ENCODE measurements at places on chromosomes 2 and 18.

GRCh38 chr2:88671786-88672427 lies 19.6 kb upstream of the RPIA start:
- peak; percentile 49 for DNase-seq

DNA sequence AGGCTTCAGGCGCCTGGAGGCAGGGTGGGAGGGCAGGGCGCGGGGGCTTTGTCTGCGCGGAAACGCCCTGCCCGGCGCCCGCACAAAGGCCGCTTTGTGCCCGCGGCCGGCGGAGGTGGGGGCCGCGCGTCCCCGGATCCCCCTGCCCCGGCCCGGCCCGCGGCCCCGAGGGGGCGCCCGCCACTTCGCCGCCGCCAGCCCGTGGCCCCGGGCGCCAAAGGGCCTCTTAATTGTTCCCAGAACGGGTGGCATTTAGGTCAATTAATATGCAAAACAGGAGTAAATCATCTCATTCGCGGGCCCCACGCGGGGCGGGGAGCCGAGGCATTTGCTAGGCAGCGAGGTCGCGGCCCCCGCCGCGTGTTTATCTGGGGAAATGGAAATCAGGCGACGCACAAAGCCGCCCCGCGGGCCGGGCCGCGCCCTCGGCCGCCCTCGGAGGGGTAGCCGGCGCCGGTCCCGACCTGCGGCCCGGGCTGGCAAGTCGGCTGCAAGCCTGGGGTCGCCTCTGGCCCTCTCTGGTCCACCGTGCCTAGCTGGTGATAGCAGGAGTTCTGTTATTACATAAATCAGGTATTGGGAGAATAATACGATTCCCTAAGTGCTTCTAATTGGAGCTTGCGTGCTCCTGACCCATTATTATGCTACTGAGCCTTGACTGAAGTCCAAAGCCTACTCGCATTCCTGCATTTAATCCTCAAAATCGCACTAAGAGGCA lies 148.2 kb upstream of the GLI2 start:
- no peak for DNase-seq

GRCh38 chr2:132766573-132766972 lies 96.6 kb upstream of the LYPD1 start:
- DNase-seq: no peak

DNA sequence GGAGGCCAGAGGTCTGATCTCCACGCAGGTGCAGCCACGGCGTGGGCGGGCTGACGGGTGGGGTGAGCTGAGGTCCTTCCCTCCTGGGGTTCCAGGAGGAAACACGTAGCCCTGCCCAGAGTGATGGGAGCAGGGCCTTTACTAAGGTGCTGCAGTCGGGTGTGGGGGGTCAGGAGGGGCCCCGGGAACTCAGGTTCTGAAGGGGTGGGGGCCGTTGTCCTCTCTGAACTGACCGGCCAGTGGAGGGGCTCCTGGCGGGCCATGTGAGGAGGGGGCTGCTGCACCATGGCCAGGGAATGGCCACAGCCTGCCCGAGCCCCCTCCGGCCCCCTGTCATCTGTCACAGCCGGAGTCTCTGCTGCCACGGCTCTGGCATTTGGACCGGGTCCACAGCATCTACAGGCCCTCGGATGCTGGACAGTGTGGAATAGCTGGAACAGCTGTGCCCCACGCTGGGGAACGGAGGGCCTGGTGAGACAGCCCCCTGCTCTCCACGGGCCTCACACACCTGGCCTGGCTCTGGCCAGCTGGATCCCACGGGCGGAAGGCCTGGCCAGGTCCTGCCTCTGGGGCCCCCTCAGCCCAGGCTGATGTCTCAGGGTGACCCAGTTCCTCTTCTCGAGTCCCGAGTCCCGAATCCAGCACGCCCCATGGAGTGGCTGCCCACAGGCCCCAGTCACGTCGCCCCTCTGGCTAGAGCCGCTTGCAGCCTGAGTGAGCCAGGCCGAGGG lies 145.6 kb upstream of the GPC1 start:
- no peak for DNase-seq

DNA sequence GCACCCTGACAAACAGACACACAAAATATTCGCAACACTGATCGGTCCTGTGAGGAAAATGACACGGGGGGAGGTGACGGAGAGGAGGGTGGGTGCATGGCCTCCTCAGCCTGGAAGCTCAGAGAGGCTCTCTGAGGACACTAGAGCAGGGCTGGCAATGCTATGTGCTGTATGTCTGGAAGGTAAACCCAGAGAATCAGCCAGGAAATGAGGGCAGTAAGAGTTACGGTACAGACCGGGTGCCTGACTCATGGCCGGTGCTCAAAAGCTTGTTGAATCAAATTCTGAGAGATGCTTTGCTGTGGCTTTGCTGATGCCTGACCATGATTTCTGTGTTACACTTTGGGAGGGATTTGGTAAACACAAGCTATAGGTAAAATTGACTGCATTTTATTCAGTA lies 81.9 kb downstream of the CCDC93 start:
- no peak for DNase-seq

DNA sequence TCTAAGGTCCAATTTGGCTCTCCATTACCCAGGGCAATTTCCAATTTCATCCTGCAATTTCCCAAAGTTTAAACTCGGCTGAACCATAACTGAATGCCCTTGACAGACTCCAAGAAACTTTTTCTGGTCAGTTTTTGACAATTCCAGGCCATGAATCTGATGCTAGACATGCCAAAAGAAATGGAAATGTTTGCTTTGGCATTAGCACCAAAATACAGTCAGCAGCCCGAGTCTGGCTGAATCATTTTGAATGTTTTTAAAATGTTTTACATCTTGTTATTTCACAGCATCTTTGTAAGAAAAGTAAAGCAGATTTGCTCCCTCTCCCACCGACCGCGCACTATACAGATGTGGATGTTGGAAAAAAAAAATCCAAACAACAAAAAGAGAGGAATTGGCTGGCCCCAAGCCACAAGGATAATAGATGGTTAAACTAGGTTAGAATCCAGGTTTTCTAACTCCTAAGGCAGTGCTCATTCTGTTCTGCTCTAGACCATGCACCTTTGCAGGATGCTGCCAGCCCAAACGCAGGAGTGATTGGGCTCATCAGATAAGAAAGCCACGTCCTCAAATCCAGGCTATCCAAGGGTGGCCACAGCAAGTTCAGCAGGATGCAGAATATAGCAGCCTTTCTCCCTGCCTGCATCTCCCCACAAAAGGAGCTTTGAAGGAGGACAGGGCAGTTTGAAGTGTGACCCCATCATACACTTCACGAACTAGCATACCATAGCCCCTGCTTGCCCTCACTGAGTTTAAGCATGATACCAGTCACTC lies 167.5 kb downstream of the ALK start:
- DNase-seq: no peak

GRCh38 chr2:170139276-170139967 lies 38.5 kb upstream of the MYO3B start:
- DNase-seq: no peak

DNA sequence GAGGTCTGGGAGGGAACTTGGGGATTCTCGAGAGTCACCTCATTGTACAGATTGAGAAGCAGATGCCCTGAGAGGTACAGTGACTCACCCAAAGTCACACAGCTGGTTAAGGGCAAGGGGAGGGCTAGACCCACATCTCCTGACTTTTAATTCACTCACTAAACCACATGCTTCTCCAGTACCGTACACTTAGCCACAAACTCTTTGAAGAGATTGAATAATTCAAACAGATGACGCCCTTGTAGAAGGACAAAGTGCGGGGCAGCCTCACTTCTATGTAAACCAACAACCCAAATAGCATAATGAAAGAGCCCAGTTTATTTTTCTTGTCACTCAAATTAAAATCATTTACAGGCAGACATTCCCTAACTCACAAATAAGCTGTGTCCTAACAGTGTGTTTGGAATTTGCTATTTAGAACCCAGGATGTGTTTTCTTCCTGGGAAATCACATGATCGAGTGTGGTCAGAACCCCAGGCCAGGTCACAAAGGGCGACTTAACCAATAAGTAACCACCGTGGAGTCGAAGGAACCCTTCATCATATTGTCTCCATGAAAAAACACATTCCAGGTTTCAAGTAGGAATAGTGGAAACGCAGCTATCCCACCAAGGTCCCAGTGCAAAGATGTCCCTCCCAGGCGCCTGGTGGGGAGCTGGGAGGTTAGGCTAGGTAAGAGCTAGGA lies 35.8 kb upstream of the PTPN4 start:
- no peak for DNase-seq

- peak; percentile 59 for DNase-seq
Measured at GRCh38 chr2:218962859-218963492, 3.5 kb downstream of the CDK5R2 start.

- DNase-seq: no peak
Measured at GRCh38 chr2:37708146-37708545, 36.7 kb upstream of the CDC42EP3 start.

DNA sequence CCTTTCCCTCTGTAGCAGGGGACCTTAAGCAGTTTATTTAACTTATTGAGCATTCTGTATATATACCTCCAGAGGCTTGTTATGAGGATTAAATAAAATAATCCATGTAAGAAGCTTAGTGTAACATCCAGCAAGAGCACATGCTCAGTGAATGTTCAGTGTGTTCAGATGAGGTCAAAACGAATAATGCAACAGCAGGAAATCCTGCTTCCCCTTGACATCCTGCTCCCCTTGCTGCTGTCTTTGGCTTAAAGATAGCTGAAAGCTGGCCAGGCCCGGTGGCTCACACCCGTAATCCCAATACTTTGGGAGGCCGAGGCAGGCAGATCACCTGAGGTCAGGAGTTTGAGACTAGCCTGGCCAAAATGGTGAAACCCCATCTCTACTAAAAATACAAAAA lies 68.7 kb downstream of the COL4A4 start:
- no peak for DNase-seq

DNA sequence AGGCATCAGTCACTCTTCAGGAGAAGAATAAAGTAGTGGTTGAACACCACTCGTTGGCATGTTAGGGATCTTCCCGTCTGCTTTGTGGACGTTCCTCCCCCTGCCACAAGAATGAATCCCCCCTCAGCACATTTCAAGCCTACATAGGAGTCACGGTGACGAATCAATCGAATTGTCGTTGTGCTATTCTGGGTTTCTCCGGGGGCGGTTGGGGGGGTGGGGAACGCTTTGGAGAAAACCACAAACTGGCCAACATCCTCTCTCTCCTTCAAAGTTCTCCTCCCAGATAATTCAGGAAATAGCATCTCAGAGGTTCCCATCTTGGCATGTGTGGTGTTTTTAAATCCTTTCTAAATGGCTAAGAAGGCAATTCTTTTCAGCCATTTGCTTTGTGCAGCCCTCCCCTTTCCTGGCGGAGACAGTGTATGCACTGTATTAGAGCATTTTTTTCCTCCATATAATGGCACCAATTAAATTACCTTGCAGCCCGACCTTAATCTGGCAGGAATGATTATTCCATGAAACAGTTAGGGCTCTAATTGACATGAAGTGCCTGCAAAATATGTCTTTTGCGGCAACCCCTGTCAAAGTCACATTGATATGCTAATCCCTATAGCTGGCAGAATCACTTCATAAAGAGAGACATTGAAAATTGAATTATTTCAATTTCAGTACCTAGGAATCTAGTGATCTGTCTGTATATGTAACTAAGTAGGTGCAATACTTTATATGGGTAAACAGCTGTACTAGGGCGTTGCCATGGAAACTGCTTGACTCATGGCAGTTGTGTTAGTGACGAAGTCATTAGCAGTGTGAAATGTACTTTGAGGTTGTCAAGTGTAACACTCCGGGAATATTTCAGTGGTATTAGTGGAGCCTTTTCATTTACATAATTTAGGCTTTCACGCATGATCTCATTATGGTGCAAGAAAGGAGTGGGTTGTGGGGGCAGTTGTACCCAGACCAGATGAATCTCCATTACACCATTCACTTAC lies 323.4 kb upstream of the SLC14A2 start:
- no peak for DNase-seq

- no peak for DNase-seq
Measured at GRCh38 chr2:44397447-44398175, 35.9 kb downstream of the CAMKMT start.

- no peak for DNase-seq
Measured at GRCh38 chr2:241478166-241478565, 30.2 kb downstream of the STK25 start.

DNA sequence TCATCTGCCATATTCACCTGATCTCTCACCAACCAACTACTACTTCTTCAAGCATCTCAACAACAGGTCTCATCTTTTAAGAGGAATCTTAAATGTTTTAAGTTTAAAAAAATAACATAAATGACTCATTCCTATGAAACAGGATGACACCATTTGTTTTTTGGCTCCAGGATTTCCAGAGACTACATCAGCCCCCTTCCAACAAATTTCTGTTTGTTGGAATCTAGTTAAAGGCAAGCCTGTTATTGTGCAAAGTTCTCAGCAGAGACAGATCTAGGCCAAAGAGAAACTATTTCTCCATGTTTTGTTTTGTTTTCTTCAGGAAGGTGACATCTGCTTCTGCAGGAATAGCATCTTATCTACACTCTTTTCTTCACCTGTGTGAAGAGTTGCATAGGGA lies 204.8 kb upstream of the SH3BP4 start:
- no peak for DNase-seq

DNA sequence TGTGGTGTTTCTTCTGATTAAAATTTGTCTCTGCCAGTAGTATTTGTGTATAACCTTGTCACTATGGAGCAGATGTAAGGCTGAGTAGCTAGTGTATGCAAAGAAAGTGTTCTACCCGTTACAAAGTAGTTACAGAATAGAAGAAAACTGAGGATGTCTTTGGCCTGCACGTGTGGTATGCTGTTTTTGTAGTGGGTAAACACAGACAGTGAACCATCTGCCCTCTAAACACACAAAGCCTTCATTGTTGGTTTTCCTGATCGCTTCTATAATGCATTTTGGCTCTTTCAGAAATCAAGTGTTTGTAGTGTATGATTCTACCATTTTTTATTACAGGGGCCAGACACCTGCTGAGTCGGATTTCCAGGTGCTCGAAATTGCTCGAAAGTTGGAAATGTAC lies 61.5 kb downstream of the FARP2 start:
- no peak for DNase-seq

- no peak for DNase-seq
Measured at GRCh38 chr2:23480957-23481797, 96.2 kb downstream of the KLHL29 start.

- no peak for DNase-seq
Measured at GRCh38 chr2:21559351-21559750, 435.6 kb downstream of the TDRD15 start.

DNA sequence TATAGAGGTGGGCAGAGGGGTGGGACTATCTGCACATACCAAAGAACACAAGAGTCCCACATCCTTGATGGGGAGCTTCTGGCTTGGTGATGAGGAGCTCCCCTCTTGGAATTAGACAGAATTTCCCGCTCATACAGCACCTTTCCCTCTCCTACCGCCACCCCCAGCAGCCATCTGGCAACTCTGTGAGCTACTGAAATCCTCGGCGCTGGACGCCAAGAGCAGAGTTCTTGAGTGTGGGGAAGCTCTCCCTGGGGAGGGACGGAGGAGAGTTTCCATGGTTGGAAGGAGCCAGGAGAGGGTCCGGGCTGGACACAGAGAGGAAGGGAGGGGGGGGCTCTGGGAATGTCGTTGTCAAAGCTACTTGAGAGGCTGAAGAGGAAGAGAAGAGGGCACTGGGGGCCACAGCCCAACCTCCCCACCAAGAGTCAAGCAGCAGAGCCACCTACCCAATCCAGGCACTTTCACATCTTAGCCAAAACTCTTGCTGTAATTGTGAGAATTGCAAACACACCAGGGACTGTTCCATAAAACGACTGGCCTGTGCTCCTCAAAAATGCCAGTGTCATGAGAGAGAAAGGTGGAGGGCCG lies 89.4 kb upstream of the MCFD2 start:
- no peak for DNase-seq

- no peak for DNase-seq
Measured at GRCh38 chr2:216618785-216619184, 14.4 kb upstream of the IGFBP2 start.

Measured in CD4-positive, alpha-beta T cell (primary cell).